RWPE1 (cell line): ENCODE measurements at places on chromosomes 6 and 20.

DNA sequence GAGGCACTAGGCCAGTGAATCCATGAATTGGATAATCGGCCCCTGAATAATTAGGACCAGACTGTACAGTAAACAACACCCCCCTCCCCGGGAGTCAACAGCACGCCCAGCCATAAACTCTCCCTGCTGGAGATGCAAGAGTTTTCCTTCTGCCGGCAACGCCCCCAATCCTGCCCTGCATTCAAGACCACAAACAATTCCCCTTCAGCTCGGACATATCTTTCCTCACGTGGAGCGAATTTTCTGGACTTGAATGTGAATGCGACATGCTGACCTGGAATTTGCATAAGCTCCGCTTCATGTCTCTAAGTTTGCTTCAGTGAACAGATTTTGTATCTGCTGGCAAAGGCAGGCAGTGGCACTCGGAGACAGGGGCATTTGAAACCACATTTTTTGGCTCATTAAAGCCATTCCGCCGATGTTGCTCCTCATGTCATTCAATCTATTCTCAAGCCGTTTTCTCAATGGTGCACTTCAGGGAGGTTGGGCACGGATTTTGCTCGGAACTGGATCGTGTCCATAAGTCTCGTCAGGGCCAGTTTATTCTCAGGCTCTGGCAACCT, 38.0 kb upstream of the GMPR start:
- DNase-seq, result no peak

GRCh38 chr6:138087593-138088325, 19.5 kb downstream of the PERP start:
- peak; percentile 38 for DNase-seq

DNA sequence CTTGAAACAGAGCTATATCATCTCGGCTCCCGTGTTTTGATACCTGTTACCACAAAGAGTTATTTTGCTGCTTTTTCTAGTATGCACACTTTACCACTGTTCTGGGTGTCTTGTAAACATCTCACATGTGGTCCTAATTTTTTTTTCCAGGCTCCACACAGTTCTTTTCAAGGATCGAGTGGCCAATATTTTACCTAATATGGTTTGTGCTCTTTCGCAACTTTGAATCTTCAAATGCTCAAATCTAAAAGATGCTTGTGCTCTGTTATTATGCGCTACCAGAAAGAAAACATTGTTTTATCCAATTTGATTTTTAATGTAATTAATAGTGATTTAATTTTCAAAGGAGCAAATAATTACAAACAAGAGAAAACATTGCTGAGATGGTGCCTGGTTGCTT, 10.7 kb downstream of the ENPP5 start:
- no peak for DNase-seq

DNA sequence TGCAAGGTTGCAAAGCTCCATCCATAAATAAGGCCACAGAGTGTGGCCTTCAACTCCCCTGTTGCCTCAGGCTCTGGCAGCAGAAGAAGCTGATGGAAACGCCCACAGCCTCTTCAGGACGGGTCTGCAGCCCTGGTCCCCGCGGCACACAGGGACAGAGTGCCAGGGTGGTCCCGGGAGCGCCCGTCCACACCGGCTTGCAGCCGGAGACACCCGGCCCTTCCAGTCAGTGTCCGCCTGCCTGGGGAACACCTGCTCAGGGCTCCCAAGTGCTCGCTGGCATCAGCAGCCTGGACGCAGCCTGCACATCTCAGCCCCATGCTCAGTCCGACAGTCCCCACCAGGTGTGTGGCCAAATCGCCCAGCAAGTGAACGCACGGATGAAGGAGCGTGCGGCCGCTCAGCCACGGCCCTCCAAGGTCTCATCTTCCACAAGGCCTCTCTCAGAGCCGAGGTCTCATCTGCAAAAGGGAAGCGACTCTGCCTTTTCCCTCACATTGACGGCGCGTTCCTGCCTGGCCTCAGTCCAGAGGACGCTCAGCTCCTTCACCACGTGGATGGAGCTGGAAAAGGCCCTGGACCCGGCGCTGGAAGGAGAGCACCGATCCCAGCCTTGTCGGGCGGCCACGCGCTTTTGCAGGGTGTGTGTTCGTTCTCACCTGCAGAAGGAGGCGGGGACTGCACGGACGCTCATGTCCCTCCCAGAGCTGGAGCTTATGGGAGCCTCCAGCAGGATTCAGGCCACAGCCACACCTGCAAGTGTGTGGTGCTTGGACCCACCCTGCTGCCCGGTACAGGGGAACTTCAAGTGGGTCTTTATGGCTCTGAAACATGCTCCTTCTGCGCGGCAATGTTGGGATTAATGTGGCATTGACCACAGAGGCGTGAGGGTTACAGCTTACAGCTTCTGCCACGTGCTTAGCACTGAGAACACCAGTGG, 180.4 kb downstream of the DLL1 start:
- DNase-seq, result no peak

DNA sequence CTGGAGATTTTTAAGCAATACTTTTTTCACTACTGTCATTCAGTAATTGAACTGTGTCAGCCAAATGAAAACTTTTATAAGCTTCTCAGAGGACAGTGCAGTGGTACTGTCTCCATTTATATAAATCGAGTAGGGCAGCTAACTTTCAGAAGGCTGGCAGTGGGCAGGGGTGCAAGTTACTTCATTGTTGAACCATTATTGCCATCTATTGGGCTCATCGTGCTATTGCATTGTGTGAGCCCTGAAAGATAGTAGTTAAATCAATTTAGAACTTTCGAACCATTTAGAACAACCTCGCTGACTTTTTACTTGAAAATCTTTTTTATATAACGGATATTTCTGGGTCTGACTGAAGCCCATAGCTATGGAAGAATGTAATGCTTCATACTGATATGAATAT, 347.8 kb upstream of the PLCB4 start:
- DNase-seq, result peak; percentile 34

- peak; percentile 58 for DNase-seq
Measured at GRCh38 chr20:45104786-45105185, 3.9 kb upstream of the KCNS1 start.

- no peak for DNase-seq
Measured at GRCh38 chr6:128365520-128366160, 154.8 kb downstream of the PTPRK start.

- peak; percentile 68 for DNase-seq
Measured at GRCh38 chr20:2469991-2470422, 582 bp downstream of the SNRPB start.

GRCh38 chr6:75273009-75273408, 11.6 kb downstream of the TMEM30A start:
- DNase-seq, result no peak

DNA sequence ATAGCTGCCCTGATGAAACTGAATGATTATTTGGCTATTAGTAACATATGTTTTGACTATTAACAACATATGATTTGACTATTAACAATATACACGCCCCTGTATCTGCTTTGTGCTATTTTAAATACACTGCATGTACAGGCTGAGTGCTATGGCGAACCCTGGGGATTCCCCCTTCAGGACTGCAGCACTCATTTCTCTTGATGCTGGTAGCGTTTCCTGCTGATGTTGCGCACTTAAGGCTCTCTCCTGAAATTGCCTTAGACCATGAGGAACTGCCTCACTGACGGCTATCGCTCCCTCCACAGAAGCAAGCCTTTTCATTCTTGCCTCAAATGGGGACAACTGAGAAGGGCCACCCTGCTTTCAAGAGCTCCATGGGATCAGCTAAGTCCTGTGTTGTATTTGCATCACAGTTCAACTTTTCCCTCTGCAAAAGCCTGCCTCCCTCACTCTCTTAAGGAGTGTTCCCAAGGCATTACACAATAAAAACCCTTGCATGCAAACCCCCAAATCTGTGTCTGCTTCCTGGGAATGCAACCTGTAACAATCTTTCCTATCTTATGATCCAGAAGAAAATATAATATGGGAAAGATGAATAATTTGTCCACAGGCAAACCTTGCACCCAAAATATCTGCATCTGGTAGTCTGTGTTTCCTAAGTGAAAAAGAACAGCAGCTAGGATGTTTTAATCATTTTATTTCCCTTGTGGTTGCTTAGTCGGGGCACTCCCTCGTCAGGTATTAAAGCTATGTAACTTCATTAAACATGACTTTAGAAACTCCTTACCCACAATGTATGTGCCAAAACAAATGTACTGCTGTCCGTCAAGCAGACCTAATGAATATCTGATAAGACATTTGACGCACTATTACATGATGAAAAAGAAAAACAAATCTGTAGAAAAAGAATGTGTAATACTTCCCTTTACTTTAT, 456.4 kb downstream of the COL12A1 start:
- DNase-seq, result peak; percentile 45

GRCh38 chr6:52733172-52733571, 30.1 kb downstream of the GSTA2 start:
- no peak for DNase-seq

GRCh38 chr6:52352239-52353018, 9.5 kb upstream of the PAQR8 start:
- peak; percentile 82 for DNase-seq

DNA sequence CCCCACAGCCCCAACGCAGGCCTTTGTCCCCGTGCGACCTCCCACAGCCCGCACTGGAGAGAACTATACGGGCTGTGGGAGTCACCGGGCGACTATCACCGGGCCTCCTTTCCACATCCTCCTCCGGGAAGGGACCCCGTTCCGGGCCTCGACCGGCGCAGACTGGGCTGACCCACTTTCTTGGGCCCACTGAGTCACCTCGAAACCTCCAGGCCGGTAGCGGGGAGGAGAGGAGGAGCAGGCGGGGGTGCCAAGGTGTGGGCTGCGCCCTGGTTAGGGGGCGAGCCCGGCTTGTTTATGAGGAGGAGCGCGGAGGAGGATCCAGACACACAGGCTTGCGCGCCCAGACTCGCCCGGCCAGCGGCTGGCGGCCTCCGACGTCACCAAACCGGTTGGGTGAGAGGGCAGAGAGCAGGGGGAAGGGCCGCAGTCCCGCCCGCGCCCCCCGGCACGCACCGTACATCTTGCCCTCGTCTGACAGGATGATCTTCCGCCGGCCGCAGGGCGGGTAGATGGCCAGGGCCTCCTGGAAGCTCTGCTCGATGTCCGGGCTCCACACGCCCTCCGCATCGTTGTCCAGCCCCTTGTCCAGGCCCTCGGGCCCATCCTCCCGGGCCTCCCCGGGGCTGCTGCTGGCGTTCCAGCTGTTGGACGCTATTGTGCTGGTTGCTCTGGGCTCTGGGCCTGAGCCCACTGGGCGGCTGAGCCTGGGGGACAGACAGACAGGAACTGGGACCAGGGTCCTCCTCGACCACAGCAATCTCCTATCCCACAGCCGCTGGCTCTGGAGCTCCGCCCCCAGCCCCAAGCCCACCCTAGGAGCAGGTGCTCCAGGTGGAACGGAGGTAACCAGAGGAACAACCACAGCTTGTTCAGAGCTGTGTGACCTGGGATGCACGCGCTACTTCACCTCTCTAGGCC, 10.6 kb downstream of the TEAD3 start:
- DNase-seq, result peak; percentile 96

DNA sequence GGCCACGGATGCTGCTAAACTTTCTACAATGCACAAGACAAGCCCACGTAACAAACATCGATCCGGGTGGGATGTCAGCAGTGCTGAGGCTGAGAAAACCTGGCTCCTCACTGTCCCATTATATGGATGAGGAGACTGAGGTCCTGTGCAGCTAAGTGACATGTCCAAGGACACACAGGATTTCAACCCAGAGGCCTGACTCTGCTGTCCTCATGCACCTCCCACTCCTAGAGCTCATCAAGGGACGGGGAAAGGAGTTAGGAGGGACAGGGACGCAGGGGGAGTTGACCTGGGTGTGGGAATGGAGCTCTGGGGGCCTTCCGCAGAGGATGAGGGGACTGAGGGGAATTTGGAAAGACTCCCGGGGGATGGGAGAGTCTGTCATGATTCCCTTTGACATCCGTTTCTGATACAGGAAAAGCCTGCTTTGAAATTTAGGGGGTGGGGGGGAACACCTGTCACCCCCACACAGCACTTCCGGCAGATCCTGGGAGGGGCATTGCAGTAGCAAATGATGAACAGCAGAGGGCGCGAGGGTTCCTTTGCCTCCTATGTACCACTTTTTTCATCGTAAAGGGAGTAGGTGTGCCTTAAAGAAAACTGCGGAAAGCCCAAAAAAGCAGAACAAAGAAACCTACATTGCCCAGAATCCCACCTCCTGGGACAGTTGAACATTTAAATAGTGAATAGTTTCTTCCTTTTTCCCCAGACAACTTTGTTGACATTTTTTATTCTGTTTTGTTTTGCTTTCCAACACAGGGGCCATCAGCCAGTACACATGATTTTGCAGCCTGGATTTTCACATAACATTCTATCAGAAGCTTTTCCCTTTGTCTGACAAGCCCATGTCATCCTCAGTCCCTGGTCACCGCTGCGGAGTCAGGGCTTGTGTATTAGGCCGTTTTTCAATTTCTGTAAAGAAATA, 48.6 kb downstream of the SLC2A10 start:
- peak; percentile 87 for DNase-seq

DNA sequence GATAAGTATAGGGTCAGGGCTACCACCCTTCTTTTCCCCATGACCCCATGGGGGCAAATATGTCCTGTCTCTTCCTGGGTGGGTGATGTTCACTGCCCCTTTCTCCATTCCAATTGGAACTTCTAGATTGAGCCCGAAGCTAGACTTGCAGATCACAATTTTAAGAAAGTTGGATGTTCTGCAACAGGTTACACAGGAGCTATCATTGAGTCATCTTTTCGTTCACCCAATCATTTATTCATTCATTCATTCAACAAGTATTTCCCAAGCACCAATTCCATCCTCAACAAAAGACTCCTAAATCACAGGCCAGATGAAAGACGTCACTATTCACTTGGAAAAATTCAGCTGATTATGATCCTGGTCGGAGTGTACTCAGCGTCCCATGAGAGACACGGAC, 71.0 kb upstream of the FOXP4 start:
- DNase-seq, result no peak

DNA sequence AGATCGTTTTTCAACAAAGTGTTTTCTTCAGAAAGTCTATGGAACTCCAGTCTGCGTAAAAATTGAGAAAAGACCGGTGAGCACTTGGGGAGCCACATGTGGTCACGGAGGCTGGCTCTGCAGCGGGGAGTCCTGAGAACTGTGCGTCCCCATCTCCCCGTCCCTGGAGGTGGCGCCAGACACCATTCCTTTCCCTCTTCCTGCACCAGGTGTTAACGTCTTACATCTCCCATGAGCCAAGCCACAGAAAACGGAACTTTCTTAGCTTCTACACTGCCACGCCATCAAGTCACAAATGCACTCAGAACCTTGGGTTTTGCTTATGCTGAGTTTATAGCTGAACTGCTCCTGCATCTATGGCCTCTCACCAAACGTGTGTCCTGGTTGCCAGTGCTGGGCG, 62.6 kb downstream of the GINS1 start:
- DNase-seq, result peak; percentile 50

GRCh38 chr6:15614277-15614676, 48.6 kb downstream of the DTNBP1 start:
- DNase-seq, result no peak

GRCh38 chr6:21003780-21004541, 469.7 kb downstream of the CDKAL1 start:
- peak; percentile 36 for DNase-seq

GRCh38 chr6:44315951-44316350, 2.8 kb upstream of the AARS2 start:
- no peak for DNase-seq

- DNase-seq, result no peak
Measured at GRCh38 chr20:58760856-58761255, 68.3 kb downstream of the NPEPL1 start.

GRCh38 chr20:37649017-37649416, 44.8 kb upstream of the CTNNBL1 start:
- DNase-seq, result no peak

- DNase-seq, result no peak
Measured at GRCh38 chr20:14711652-14712051, 374.2 kb upstream of the FLRT3 start.
